ENCODE measurements at places on chromosomes 16 and 17.

GRCh38 chr17:42743595-42744282 is 1.1 kb downstream of the EZH1 start:
- no peak for DNase-seq

DNA sequence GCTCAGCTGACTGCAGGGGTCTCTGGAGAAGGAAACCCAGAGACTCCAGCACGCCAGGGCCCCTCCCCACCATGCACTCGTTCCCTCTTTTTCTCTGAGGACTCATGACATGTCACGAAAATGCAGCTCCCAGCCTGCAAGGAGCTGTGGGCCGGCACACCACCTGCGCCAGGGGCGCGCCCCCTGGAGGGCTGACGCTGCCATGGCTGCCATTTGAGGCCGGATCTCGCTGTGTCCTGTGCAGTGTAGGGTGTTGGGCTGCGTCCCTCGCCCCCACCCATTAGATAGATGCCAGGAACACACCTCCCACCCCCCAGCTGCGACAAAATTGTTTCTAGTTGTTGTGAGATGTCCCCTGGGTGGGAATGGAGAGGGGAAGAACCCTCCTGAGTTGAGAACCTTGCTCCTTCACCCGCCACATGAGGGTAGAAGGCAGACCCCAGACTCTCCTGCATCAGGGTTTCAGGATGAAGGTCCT is 8.2 kb downstream of the SYNGR2 start:
- DNase-seq, result no peak

- DNase-seq, result no peak
Measured at GRCh38 chr16:30166202-30166902, 17.1 kb upstream of the CORO1A start.

GRCh38 chr17:43857957-43858600 is 11.1 kb downstream of the CD300LG start:
- DNase-seq, result no peak

DNA sequence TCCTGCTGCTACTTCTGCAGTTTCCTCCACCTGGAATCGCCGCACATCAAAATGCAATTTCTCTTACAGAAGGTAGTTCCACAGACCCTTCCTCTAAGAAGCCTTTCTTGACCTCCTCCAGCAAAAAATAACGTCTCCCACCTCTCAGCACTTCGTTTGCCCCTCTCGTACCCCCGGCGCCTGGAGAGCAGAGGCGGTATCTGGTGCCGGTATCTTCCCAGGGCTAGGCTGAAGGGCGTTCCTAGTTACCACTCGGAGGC is 482 bp downstream of the DCTPP1 start:
- no peak for DNase-seq

GRCh38 chr16:17921357-17921978 is 415.1 kb downstream of the NPIPA8 start:
- DNase-seq, result no peak

DNA sequence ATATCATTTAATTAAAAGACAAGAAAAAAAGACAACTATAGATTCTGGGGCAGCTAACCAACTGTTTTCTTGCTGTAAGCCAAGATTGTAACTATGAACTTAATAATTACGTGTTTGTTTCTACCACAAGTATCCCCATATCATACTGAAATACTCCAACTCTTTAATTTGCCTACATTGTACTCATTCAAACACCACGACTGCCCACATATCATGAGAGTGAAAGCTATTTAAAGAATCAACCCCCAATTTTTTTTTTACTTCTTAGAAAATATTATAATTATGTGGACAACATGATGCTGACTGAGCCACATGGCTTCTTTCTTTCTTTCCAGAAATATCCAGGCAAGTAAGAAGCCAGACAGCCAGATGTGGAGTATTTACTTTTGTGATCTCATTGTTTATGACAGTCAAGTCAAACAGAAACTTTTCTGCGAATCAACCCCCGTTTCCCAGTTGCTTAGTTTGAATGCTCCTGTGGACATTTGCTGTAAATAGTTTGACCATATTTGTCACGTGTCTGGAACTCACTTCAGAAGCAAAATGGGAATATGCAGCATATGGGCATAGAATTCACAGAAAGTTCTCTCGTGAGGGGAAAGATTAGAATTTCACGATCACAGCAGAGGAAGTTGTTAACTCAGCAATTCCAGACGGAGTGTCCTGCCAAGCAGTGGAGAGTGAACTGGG is 126.8 kb upstream of the PSMD7 start:
- no peak for DNase-seq

- no peak for DNase-seq
Measured at GRCh38 chr16:84047206-84047605, 4.6 kb upstream of the SLC38A8 start.

DNA sequence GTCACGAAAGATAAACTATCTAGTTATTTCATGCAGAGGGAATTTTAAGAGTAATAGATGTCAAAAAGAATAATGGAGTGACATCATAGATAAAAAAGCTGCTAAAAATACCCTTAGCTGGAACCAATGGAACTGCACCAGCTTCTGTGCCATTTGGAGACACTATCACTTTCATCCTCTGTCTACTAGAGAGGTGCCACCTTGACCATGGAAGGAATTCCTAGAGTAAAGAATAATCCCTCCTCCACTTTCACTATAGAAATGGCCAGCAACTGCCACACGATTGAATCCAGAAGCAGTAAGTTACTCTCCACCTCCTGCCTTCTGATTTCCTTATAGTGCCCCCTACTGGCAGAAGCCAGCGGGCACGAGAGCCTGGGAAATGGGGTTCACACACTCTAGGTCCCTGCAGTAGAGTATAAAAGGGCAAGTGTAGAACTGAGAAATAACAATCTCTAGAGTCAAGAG is 2.8 kb upstream of the ALDH3A2 start:
- no peak for DNase-seq

DNA sequence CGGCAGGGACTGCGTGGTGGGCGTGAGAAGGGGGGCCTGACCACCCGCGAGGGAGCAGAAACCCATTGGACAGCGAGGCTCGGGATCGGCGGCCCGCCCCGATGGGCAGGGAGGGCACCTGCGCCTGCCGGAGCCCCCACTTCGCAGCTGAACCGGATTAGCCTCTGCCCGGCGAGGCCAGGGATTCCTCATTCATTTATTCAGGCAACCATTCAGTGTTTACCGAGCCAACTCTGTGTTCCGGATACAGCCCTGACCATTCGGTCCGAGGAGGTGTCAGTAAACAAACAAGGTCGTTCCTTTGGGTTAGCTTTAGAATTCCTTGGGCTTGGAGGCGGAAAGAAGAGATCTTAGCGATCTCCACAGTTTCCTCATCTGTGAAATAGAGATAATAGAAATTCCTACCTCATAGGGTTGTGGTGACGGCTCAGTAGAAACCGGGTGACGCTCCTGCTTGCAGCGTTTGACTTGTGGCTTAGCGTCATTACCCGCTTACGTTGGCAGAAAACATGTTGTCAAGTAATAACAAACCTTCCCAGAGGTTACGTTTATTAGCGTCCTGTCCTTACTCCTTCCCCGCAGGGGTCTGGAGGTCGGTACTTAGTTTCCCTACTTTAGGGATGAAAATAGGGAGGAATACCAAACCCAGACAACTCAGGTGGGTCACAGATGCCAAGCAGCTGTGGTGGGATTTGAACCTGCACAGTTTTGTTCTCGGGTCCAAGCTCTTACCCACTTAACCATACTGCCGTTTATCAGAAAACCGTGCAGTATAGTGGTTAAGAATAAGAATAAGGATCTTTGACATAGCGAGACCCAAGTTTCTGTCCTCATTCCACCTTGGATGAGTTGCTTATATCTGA is 893 bp downstream of the POLR3E start:
- DNase-seq, result peak; percentile 73

- no peak for DNase-seq
Measured at GRCh38 chr16:54932021-54932660, 1.5 kb downstream of the IRX5 start.

- no peak for DNase-seq
Measured at GRCh38 chr17:59367657-59368045, 36.2 kb downstream of the YPEL2 start.

DNA sequence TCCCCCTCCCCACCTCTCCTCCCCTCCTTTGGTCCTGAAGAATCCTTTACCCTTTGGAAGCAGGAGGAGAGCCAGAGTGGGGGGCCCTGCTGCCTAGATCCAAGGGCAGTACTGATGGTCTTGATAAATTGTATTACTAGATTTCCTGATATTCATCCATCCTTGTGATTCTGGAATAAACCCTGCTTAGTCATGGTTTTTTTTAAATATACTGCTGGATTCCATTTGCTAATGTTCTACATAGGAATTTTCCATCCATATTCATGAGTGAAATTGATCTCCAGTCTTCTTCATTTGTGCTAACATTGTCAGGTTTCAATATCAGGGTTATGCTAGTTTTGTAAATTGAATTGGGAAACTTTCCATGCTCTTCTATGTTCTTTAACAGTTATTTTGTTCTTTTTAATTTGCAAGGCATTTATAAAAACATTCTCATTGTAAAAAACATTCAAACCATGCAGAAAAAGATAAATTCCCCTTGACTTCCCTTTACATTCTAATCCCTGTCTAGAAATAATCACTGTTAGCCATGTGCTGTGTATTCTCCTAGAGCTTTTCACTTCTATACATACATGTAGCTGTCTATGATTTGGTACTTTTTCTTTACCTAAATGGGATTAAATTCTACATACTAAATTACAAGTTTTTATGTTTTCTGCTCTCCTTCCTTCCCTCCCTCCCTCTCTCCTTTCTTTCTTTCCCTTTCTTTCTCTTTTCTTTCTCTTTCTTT is 56.7 kb downstream of the CCDC42 start:
- no peak for DNase-seq
